GM03348 (cell line): ENCODE measurements at places on chromosomes 5 and 9.
A peak's percentile ranks its signal among the peaks of the same experiment; 100 is the strongest.

GRCh38 chr5:69042500-69042899 is 51.3 kb upstream of the SLC30A5 start:
- no peak for DNase-seq

- no peak for DNase-seq
Observed at GRCh38 chr5:125440905-125441304, 694.5 kb upstream of the ZNF608 start.

DNA sequence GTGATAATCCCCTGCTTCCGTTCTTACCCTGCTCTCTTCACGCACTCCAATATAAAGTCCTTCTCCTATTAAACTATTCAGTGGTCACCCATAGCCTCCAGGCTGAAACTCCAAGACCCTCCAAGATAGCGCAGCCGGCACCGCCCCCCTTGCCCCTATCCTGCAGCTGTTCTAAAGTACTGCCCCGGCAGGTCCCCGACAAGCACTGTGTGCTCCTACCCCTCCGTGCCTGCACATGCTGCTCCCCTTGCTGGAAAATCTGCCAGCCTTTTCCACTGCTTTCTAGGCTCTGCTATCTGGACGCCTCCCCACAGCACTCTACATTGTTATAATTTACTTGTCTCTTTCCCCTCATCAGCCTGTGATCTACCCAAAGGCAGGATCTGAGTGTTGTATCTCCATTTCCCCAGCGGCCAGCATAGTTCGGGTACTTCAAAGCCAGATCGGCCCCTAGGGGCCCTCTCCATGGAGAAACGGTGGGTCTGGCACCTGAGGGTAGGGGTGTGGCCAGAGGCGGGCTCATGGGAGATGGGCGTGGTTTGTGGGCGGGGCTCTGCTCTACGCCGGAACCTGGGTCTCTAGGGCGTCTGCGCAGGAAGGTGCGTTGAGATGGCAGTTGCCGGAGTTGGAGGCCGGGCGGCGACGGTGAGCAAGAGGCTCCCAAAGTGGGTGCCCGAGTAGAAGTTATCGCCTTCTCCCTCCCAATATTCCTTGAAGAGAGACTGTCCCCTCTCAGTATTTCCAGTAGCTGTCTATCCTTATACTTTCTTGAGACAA is 83.5 kb upstream of the RUSC2 start:
- no peak for DNase-seq

- peak; percentile 73 for DNase-seq
Observed at GRCh38 chr9:77163884-77164283, 13.4 kb upstream of the VPS13A start.

- DNase-seq: no peak
Observed at GRCh38 chr9:25537808-25538207, 140.4 kb downstream of the TUSC1 start.

GRCh38 chr9:25681266-25681665 is 3.0 kb upstream of the TUSC1 start:
- DNase-seq: peak; percentile 47

DNA sequence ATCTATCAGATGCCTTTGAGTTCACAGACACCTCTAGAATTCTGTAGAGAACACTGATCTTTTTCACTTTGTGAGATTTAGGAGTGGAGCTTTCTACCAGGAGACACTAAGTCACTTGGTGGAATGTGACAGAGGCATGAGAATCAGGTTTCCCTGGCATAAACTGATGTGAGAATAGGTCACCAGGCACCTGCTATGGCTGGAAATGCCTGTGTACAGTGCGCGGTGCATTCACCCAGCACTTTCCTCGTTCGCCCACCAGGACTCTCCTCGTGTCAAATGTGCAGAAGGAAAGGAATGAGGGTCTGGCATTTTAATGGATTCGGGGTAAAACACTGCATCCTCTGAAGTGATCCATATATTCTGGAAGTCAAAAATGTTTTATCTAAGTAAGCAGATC is 281.8 kb upstream of the TUT7 start:
- DNase-seq: no peak

DNA sequence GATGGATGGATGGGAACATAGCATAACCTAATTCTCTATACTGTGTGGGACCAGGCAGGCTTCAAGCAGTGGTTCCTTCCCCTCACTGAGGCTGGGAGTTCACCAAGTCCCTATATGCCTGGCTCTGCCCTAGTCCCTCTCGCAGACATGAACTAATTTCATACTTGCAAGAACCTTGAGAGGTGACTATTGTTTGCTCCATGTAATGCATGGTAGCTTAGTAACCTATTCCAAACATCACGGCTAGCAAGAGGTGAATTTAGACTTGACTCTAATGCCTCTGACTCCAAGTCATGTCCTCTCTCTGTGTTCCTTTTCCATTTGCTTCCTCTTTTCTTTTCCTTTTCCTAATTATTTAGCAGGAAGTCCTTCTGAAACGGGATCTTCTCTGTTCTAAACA is 25.9 kb upstream of the ERMP1 start:
- DNase-seq: no peak

DNA sequence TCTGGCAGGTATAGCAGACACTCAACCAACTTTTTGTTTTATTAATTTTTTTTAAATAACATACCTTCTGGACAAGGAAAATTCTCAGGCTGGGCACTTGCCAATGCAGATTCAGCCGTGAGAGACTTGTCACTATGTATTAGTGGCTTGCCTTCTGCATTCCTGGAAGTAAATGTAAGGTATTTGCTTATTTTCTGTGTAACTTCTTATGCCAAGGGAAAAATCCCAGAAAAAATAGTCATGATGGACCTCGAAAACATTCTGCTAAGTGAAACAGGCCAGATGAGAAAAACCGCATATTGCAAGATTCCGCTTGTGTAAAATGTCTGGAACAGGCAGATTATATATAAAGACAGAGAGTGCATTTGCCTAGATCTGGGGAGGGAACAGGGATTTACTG is 260.3 kb upstream of the DAPK1 start:
- no peak for DNase-seq

DNA sequence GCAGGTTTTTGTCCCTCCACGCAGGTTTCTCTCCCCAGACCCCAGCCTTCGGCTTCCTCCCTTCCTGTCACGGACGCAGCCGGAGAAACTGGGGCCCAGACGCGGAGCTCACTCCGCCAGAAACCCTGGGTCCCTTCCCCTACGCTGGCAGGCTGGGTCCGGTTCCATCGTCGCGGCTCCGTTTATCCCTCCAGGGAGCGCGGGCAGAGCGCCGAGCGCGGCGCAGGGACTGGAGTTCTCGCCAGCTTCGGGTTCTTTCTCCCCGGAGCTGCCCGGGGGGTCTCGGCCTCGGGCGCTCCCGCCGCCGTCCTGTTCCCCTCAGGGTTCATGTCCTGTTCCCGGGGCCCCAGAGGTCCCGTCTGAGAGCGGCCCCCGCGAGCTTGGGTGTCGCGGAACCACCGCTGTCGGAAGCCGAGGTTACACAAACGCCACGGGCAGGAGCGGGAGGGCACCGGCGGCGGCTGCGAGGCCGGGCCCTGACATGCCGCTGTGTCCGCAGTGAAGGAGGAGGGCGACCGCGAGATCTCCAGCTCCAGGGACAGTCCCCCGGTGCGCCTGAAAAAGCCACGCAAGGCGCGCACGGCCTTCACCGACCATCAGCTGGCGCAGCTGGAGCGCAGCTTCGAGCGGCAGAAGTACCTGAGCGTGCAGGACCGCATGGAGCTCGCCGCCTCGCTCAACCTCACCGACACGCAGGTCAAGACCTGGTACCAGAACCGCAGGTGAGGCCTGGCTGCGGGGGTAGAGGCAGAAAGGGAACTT is 4.6 kb downstream of the BARHL1 start:
- no peak for DNase-seq

GRCh38 chr9:3962496-3962895 is 337.4 kb downstream of the GLIS3 start:
- peak; percentile 16 for DNase-seq

GRCh38 chr5:127810017-127810416 is 106.8 kb downstream of the CCDC192 start:
- DNase-seq: no peak

DNA sequence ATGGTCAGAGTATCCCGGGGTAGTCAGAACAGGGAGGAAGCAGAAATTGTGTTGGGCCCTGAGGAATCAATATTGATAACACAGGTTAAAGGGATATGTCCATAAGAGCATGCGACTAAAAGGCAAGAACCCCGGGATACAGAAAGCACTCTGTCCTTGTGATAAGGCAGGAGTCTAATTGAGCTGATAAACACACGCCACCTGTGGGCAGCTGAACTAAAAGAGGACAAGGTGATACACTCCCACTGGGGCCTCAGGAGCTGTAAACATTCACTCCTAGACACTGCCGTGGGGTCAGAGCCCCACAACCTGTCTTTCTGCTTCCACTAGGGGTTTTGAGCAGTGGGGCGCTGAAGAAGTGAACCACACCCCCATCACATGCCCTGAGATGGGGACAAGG is 144.7 kb upstream of the MPDZ start:
- no peak for DNase-seq

- DNase-seq: no peak
Observed at GRCh38 chr9:110797611-110798010, 129.0 kb downstream of the MUSK start.

DNA sequence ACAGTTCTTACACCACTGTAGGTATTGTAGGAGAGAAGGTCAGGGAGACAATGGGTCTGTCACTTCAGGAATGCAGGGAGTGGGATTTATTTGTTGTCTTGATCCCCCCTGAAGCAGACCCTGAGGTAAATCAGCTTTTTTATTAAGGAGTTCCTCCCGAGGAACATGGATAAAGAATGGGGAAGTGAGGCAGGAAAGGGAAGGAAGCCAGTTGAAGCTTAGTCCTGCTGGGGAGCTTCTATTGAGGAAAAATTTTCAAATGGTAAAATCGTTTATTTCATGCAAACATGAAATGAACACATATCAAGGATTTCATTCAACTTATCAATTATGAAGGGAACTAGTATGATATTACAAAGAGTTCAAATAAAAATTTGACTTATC is 318.6 kb upstream of the PIK3R1 start:
- DNase-seq: no peak

DNA sequence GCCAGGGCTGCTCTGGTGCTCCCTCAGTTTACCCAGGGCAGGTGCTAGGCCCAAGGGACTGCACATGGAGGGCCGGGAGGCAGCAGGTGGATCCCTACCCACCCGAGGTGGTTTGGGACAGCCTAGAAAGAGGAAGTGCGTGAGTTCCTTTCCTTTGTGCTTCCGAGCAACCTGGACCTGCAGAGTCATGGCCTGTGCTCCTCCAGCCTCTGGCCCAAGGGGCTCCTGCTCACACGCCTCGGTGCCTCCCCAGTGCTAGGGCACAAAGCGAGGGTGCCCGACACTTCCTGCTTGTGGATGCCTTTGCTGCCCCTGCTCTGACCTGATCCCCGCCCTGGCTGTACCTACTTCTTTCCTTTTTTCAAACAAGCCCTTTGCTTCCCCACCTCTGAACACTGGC is 79.3 kb downstream of the RXRA start:
- DNase-seq: no peak
